ENCODE measurements at places on chromosomes 5 and 9. TPM values are rescaled to one million over a fixed set of nuclear protein-coding genes. Genes with fewer than 3 reads are reported as not detected.

Gene SEMA4D
- total RNA-seq = 5.0 TPM

Gene ZNF354B
- total RNA-seq = 4.3 TPM

Gene CCDC183
- total RNA-seq = not detected

Gene SLC4A9
- total RNA-seq = not detected

Gene PTTG1
- 313 TPM for total RNA-seq

Gene MVB12B
- 5.1 TPM for total RNA-seq

Gene PFN3
- total RNA-seq = not detected

Gene ARID3C
- not detected for total RNA-seq

Gene ADAMTS6
- total RNA-seq = 30.1 TPM

Gene TNPO1
- 205 TPM for total RNA-seq

Gene LEAP2
- total RNA-seq = 0.77 TPM

Gene APBA1
- 1.3 TPM for total RNA-seq

Gene FAM81B
- not detected for total RNA-seq

Gene SNX2
- 62.0 TPM for total RNA-seq

Gene CDC20B
- total RNA-seq = not detected

Gene GOLM1
- 47.3 TPM for total RNA-seq

Gene NTRK2
- total RNA-seq = not detected

Gene PNPLA7
- 0.21 TPM for total RNA-seq

Gene FOXD4
- total RNA-seq = 1.2 TPM

Gene HAVCR2
- 0.39 TPM for total RNA-seq

Gene GDA
- total RNA-seq = not detected

Gene LCN10
- total RNA-seq = not detected

Gene OR1J2
- 0.17 TPM for total RNA-seq

Gene IFNA13
- not detected for total RNA-seq

Gene PRELID2
- 7.6 TPM for total RNA-seq

Gene PLAC8L1
- total RNA-seq = not detected

Gene KIF12
- not detected for total RNA-seq

Gene IFNK
- not detected for total RNA-seq

Gene LMX1B
- total RNA-seq = 1.3 TPM

Gene CCDC171
- 0.77 TPM for total RNA-seq

Gene FGFR4
- 3.4 TPM for total RNA-seq

Gene SPATA9
- not detected for total RNA-seq

Gene BARHL1
- not detected for total RNA-seq

Gene SCGB3A2
- total RNA-seq = not detected

Gene TAF1L
- not detected for total RNA-seq

Gene CDH6
- not detected for total RNA-seq

Gene PCDHB13
- total RNA-seq = not detected

Gene CTXN3
- total RNA-seq = not detected

Gene PRUNE2
- 0.59 TPM for total RNA-seq

Gene C5orf63
- total RNA-seq = 0.37 TPM

Gene PLPPR1
- not detected for total RNA-seq
